ENCODE measurements at places on chromosomes 12 and 14.

GRCh38 chr14:84129007-84129406, 1400.9 kb upstream of the FLRT2 start:
- no peak for DNase-seq

GRCh38 chr12:40241741-40242140, 16.9 kb downstream of the LRRK2 start:
- no peak for DNase-seq

DNA sequence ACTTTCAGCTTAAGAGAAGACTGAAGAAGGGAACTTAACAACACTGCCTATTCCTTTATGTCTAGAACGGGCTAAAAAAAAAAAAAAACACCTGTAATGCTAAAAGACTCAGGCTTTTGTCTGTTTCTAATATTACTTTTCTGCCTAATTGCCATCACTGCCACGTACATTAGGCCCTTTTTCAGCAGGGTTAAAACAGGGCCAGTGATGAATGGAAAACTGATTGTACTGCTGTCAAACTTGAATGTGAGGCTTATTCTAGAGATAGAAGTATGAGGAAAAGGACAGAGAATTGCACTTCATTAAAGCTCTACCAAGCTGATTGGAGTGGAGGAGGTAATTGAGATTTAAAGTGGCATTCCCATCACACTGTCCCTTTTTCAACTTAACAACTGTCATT, 535.8 kb downstream of the PRKD1 start:
- no peak for DNase-seq

DNA sequence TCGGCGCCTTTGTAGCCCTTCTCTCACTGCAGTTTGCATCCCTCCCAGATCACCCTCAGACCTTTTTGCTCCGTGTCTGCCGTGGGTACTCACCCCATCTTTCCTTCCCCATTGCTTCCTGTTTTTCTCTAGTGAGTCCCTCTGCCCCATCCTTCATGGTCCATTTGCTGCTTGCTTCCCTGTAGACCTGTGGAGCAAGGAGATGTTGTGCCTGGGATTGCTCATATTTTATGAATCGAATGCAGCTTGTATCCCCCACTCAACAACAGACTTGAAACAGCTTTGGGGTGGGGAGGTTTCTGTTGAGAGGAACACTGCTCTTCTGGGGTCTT, 661 bp downstream of the DENR start:
- no peak for DNase-seq

GRCh38 chr14:102917469-102918211, 4.8 kb upstream of the AMN start:
- DNase-seq, result peak; percentile 75

GRCh38 chr12:9796346-9796745, 30.9 kb upstream of the KLRF1 start:
- no peak for DNase-seq

DNA sequence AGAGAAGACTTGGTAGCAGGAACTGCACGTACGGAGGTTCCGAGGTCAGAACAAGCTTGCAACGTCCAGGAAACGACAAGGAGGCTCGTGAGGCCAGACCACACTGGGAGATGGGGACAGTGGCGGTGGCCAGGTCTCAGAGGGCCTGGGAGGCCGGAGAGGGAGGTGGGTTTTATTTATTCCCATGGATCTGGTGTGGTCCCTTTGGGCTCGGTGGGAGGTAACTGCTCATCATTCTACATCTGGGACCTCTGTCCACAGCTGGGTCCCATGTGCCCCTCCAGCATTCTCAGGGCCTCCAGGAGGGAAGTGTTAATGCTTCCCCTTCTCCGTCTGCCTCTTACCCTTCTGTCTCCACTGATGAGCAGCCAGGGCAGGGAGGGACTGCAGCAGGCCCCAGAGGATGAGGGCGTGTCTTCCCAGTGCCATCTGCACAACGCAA, 35.7 kb upstream of the NCOR2 start:
- no peak for DNase-seq

DNA sequence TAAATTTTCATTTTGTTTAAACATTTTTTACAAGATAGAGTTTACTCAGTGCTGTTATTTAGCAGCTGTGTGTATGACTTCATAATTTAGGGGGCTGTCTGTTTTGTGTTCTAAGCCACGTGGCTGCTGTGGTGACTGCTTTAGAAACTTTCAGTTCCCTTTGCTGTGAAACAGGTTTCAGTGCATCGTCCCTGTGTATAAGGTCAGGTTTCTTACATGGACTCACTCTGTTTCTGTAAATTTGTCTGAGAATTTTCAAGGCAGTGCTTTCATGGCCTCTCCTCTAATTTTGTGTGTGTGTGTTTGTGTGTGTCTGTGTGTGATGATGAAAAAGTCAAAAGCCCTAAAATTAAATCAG, 32.4 kb downstream of the BICD1 start:
- peak; percentile 44 for DNase-seq

- no peak for DNase-seq
Measured at GRCh38 chr12:98863167-98863566, 218.1 kb downstream of the APAF1 start.

GRCh38 chr12:110696283-110696682, 7.4 kb upstream of the HVCN1 start:
- no peak for DNase-seq

DNA sequence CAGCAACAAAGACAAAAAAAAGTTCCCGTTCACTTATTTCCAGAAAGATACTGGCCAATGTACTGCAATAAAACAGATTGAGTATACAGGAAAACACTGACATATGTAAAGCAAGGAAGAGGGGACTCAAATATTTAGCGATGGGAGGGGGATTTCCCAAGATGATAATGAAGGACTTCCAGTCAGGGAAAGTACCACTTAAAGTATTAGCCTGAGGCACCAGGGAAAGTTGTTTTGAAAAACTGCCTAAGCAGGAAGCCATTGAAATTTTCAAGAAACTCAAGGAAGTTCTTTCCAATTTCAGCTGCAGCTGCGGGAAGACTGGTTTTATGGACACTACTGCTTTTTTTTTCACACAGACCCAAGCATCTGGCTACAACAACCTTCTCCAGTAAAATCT, 1007.4 kb upstream of the NOVA1 start:
- no peak for DNase-seq

DNA sequence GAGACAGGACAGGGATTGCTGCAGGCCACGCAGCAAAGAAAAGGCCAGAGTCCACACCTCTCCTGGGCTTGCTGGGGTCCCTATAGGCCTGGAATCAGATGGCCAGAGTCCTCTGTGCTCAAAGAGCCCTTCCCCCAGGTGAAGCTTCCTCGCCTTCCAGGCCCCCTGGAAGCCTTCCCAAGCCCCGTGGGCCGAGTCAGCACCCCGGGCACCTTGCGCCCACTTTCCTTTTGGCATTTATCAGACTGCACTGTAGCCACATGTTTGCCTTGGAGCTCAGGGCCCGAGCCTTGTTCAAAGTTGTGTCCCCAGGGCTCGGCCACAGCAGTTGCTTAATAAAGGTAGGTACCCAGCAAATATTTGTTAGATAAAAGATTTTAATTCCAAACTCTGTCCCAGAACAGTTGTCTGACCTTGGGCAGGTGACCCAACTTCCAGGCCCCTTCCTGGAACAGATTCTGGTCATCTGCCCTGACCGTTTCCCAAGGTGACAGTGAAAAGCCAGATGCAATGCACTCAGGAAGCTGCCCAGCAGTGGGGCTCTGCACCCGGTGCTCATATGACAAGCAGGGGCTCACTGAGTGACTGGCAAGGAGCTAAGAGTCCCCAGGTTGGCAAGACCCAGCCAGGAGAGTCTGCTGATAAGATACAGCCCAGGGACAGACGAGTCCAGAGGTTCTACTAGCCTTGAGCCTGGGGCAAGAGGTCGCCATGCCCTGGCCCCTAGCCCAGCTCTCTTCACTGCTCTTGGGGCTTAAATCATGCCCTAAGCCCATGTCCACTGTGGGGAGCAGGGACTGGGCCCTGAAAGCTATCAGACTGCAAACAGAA, 81.2 kb downstream of the PITPNM2 start:
- DNase-seq, result no peak

DNA sequence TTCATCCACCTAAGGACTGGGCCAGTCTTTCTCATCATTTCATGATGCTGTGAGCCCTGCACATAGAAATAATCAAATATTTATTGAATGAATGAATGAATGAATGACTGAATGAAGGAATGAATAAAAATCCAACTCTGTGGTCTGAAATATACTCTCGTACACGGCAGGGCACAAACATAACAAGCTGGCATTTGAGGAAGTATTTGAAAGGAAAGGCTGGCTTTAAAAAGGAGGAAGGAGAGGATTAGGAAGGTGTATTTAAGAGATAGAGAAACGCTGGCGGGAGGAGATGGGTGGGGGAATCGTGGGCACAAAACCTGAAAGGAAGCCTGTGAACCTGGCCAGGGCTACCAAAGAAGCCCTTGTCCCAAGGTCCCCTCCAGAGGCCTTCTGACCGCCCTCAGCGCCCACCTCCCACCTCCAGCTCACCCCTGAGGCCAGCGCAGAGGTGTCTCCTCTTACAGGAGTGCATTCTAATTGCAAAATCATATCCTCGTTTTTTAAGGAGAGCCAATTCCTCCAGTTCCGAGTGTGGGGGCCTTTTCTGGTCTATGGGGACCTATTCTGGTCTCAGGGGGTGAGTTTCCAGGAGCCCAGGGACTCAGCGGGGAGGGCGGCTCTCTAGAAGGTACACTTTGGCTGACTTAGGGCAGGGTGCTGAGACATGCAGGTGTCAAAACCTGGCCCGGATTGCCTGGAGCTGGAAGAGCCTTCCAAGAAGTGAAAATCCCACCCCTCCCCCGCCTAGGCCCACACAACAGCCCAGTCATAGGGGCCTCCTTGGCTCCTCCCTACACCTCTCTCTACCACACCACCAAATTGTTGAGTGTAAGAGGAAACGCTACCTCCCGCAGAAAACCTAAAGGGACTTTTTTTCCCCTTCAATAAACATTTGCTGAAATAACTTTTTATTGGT, 8.7 kb upstream of the JDP2 start:
- peak; percentile 74 for DNase-seq

- DNase-seq, result peak; percentile 25
Measured at GRCh38 chr14:103872481-103873113, 25.2 kb upstream of the PPP1R13B start.

GRCh38 chr12:24759155-24759554, 189.7 kb downstream of the BCAT1 start:
- DNase-seq, result no peak

- DNase-seq, result no peak
Measured at GRCh38 chr14:22471545-22472121, 117.4 kb downstream of the DAD1 start.
